Activated CD8-positive, alpha-beta T cell treated with anti-CD3 and anti-CD28 coated beads for 36 hours (primary cell): ENCODE measurements at places on chromosomes 1 and 21.

GRCh38 chr21:37159053-37159776 lies 86.2 kb downstream of the TTC3 start:
- DNase-seq: peak; percentile 78

DNA sequence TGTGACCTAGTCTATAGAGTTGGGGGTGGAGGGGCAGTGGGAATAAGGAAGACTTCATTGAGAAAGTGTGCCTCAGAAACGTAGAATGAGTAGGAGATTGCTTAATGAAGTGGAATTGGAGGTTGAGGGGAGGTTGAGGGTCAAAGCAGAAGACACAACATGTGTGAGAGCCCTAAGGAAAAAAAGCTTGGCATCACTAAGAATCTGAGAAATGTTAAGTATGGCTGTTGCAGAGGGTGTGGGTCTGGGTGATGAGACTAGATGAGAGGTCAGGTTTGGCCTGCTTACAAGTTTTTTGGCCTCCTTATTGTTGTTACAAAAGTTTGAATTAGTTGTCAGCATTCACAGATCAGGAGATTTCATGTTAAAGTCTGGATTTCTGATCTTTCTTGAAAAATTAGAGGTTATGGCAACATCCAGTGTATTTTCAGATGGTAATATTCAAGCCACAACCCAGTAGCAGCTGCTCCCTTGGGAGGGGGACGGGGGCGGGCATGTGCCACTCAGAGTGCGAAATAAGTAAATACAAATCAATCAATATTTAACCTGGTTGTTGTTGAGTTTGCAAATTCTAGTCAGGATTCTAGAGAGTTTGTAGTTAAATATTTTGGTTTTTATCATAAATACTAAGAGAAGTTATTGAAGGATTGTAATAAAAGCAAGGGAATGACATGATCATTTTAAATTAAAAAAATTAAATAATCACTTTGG lies 4.3 kb downstream of the MAN1A2 start:
- no peak for DNase-seq

- DNase-seq: no peak
Measured at GRCh38 chr21:45912611-45913417, 68.8 kb upstream of the COL6A1 start.

DNA sequence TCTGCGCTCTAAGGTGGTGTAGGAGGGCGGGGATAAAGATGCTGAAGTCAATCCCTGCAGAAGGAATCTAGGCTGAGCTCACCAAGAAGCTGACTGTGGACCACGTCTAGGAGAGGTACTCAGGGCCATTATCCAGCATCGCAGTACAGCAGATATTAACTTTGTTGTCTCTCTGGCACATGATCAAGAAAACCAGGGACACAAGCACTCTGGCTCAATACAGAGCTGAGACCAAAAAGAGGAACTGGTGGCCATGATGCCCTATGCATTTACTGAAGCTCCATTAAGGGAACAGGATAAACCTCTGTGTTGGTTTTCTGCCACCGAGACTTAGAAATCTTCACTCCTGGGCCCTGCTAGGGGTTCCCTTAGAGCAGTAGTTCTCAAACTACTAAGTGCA lies 38.0 kb upstream of the ANGPTL7 start:
- no peak for DNase-seq

- no peak for DNase-seq
Measured at GRCh38 chr21:35696644-35697043, 363.7 kb downstream of the SETD4 start.

DNA sequence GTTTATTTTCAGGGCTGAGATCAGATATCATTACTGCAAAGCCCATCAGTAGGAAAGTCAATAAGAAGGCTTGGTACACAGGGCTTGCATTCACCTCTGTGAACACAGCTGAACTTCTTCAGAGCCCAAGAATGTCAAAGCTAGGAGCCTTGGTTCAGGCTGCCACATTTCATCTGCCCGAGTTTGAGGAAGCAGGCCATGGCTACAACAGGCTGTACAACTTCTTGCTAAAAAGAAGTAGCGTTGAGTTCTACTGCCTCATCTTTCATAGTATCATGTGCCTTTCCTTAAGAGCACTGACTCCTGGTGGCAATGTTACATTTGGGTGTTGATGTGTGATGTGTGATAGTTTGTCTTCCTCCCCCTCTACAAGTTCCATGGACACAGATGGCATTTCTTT lies 10.1 kb downstream of the C1orf162 start:
- no peak for DNase-seq

DNA sequence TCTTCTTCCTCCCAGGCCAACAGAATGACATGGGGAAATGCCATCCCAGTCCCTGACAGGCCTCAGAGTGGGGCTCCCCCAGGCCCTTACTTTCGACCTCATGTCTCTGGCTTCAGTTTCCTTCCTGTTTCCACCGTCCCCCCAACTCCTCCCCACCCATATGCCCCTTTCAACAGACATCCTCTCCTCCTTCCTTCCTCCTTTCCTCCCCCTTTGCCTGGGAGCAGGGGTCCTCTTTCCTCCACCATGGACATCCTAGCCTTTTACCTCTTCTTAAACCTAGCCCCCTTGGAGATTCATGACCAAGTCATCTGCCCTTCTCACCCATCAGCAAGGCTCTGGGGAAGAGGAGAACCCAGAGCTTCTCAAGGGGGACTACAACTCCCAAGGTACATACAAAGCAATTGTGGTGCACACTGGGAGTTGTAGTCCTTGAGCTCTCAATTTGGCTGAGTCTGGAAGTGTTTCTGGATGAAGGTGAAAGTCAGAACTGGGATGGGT lies 4.0 kb downstream of the ZBTB7B start:
- peak; percentile 77 for DNase-seq

GRCh38 chr1:178232949-178233348 lies 139.0 kb downstream of the RASAL2 start:
- no peak for DNase-seq

GRCh38 chr21:41361786-41362604 lies at the start of gene MX2:
Gene MX2, plus strand, starts transcription at chr21:41362027. Its CDS starts 14,880 bp downstream, at chr21:41376907.
- peak; percentile 82 for DNase-seq

GRCh38 chr21:44759628-44760285 lies 41.9 kb downstream of the UBE2G2 start:
- DNase-seq: no peak

DNA sequence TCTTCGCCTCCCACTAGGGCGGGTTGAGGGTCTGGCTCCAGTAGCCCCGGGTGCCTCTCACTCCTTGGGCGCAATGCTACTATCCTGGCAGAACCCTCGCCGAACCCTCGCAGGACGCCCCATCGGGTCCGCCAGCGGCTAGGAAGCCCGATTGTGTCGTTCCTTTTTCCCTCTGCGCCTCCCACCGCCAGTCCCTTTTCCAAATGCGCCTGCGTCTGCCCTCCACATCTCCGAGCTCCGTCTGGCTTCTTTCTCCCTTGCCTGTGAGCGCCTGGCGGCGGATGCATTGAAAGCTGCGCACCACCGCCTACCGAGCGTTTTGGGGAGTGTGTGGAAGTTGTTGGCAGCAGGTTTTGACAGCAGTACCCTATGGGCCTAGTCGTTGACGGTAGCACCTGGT lies 1.0 kb upstream of the DIRAS3 start:
- no peak for DNase-seq

GRCh38 chr1:8409106-8409505 lies 91.2 kb downstream of the SLC45A1 start:
- no peak for DNase-seq

- DNase-seq: no peak
Measured at GRCh38 chr1:50735443-50735842, 224.6 kb downstream of the FAF1 start.

DNA sequence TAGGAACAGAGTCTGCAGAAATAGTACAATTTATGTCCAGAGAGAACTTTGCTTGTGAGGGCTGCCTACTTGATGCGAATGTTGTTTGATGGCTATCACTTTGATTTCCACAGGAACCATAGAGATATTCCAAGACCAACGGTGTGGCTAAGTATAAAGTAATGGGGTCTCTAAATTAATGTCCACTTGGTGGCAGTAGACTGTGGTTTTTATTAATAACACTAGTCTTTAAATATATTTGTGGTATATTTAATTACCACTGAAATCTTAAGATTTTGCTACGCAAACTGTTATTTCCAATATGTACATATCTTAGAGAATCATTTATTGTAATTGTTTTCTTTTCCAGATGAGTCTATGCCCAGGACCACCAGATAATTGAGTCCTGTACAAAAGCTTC lies 647.9 kb downstream of the PLA2G4A start:
- no peak for DNase-seq

DNA sequence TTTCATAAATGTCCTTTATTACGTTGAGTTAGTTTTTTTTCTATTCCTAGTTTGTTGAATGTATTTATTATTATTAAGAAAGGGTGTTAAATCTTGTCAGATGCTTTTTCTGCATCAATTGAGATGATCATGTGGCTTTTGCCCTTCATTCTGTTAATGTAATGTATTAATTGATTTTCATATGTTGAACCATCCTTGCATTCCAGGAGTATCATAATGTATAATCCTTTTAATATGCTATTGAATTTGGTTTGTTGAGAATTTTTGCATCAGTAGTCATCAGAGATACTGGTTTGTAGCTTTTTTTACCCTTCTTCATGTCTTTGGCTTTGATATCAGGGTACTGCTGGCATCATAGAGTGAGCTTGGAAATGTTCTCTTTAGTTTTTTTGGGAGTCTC lies 100.0 kb downstream of the POFUT2 start:
- DNase-seq: no peak

- DNase-seq: no peak
Measured at GRCh38 chr21:21734088-21734487, 735.9 kb downstream of the NCAM2 start.

DNA sequence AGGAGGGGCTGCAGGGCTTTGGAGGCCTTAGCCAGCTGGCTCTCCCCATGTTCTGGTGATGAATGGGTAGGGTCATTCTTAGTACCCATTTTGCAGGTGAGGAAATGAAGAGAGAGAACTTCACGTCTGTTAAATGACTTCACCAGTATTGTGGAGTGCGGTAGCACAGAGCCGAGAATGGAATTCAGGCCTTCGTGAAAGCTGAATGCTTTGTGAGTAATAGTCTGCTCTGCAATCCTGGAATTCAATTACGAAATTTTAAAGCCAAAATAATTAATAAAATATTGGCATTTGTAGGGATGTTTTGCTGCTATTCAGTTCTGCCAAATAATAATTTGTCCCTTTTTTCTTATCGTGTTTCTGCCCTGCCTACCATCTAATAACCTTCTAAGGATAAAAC lies 197.7 kb downstream of the GREM2 start:
- no peak for DNase-seq

- no peak for DNase-seq
Measured at GRCh38 chr1:46183079-46183847, 7.0 kb upstream of the P3R3URF start.

DNA sequence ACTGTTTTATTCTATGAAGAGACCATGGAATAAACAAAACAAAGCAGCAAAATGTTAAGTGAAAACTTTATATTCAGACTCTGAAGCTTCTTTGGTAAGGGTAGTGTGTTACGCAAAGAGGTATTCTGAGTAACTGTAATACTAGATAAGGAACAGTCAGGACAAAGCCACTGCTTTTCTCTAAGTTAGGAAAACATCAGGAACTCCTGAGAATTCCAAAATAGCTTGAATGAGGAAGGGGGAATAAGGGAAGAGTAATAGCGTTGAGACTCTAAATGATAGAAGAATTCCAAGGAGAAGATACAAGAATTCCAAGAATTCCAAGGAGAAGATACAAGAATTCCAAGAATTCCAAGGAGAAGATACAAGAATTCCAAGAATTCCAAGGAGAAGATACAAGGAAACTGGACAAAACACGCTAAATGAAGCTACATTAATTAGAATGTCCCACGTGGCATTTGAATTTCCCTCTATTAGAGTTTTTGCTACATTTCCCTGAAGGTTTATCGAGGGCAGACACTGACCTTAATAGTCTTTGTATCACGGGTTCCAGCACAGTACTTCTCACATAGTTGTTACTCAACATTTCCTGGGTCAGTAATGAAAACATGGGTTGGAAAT lies 71.5 kb downstream of the SMYD3 start:
- DNase-seq: no peak

DNA sequence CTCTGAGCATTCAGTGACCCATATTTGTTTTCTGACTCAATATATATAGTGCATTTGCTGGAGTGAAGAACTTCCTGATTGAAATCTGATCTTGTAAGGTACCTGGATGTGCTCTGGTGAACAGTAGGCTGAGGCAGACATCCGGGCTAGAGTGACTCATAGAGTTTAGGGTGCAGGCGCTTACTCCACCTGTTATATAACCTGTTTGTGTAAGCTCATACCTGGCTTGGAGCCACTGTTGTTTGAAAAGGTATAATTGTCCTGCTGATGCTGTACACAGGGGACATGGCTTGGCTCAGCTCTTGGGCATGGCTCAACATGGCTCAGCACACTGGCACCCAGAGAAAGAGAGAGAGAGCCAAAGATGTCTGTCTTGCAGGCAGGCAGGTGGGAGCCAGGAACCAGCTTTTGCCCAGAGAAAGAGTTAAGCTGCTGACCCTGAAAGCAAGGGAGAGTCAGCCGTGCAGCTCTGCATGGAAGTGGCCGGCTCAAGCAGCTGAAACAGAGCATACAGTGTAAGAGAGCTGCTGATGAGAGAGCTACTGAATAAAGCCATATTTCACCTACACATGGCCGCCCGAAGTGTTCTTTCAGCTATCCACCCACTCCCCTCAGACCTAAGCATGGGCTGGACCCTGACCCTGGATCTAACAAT lies 43.2 kb downstream of the GJA5 start:
- no peak for DNase-seq

DNA sequence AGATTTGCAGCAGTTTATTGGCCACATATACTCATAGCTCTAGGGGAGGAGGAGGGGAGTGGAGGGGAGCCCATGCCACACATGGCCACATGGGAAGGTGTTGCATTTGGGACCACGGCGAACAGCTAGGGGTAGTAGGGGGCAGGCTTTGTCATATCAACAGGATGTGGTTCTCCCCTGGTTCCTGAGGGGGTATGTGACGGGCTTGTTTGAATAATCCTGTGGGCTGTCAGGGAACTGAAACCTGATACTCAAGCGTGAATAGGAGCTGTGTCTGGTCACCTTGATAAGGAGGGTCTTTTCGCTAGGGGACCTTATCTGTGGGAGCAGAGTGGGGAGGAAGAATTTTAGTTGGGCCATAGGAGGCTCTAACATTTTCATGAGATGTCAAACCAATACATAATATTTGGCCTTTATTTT lies 264.7 kb downstream of the CTH start:
- peak; percentile 37 for DNase-seq

DNA sequence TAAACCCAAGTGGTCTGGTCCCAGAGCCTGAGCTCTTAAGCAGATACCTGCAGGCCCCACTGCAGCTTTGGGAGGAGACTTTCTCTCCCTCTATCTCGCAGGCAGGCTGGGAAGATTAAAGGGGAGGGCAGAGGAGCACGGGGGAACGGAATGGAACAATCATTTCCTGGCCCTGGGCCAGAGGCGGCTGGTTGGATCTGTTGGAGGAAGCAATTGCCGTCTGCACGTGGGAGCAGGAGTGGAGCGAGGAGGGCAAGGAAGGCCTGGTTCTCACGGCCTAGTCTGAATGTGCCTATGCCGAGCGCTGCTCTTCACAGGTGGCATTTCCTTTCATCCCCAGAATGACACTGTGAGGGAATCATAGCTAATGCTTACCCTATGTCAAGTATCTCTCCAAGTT lies 23.7 kb downstream of the NKAIN1 start:
- no peak for DNase-seq

DNA sequence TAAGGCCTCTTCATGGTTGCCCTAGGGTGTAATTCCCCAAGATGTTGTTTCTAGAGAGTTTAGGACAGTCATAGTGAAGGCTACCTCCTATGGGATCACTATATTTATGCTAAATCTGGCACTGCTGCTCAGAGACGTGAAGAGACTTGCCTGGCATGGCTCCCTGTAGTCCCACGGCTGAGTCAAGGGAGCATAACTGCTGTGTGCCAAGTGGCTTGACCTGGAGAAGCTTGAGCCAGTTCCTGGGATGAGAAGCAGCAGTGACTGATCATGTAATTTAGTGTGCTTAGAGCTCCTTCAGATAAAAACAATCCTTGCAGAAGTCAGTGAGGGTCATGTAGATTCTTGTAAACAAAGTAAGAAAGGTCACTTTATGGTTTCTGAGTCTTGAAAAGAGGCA lies 68.9 kb upstream of the TSPAN2 start:
- no peak for DNase-seq
